ENCODE measurements at places on chromosomes 13 and 19. TPM values are rescaled to one million over a fixed set of nuclear protein-coding genes. Genes with fewer than 3 reads are reported as not detected.

DNA sequence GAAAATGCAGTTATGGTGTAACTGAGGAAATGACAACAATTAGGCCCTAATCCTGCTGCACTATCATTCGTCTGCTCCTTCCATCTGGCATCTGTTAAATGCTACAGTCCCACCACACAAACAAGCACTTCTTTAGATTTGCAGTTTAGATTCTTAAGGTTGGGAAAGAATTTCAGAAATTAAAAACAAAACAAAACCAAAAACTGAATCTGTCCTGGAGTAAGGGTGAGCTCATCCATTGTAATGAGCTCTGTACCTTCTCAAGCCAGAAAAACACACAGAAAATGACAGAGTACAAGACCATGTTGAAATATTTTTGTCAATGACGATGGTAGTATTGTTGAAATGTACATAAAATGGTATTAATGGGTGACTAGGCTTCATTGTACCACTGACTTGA, 28.3 kb downstream of the SMAD9 start:
- no peak for DNase-seq

DNA sequence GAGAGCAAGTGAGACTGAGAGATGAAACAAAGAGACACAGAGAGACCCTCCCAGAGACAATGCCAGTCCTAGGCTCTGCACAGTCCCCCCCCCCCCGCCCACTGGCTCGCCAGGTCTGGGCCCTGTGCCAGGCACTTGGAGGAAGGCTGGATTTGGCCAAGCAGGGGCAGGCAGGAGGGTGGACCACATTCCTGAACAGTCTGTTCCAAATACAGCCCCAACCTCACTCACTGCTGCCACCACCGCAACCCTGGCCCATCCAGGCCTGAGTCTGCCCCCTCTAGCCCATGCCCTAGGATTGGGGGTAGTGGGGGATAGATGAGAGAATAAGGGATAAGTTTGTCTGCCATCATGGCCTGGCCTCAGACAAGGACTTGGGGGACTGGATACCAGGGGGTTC, 19.0 kb downstream of the CYP2F1 start:
- no peak for DNase-seq

Gene CGB8
- total RNA-seq: 3.1 TPM

Gene ZNF83
- total RNA-seq: 37.8 TPM

Gene CEACAM3
- not detected for total RNA-seq
